ELR (cell line): ENCODE measurements at places on chromosomes 13 and 19.
A peak's percentile ranks its signal among the peaks of the same experiment; 100 is the strongest.

DNA sequence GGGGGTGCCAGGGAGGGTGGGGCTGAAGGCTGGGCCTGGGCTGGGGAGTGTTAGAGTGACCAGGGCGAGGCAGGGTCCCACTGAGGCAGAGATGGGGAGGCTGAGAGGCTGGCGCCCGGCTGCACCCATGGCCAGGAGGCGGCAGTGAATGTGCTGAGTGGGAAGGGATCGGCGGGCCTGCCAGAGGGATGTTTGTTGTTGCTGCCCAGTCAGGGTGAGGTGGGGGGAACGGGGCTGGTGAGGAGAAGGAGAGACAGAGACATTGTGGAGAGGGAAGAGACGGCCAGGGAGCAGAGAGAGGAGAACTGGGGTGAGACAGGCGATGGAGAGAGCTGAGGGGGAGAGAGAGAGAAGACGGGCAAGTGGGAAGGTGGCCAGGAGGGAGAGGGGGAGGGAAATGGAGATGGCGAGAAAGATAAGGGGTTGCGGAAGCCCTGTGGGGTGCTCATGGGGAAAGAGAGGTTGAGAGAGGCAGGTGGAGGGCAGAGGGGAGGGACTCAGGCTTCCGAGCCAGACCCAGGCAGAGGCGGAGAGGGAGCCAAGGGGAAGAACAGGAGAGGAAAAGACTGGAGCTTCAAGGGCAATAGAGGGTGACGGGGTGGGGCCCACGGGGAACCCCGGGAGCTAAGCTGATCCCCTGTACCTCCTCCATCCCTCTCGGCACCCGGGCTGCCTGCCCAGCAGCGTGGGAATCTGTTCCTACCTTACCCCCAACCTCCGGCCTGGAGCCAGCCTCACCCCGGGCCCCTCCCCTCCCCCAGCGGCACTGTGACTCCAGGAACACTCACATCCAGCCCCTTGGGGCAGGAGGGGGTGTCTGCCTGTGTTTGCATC lies 690 bp upstream of the B3GNT8 start:
- peak; percentile 24 for DNase-seq

DNA sequence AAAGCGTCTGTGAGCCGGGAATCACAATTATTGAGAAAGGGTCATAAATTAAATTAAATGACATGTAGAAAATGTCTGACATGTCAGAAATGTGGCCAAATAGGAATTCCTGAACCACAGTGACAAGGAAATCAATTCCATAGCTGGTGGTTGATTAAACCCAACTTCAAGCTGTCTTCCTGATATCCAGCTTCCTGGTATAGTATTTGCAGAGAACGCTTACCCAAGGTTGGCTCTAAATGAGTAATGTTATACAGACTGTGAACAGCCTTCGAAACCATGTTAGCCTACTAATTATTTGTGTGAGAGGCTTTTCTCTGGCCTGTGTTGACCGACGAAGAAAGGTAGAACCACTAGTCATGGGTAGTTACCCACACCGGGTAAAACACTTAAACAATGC lies 347.2 kb downstream of the RFC3 start:
- no peak for DNase-seq

GRCh38 chr13:20145521-20145920 lies 15.3 kb downstream of the GJA3 start:
- DNase-seq = no peak

DNA sequence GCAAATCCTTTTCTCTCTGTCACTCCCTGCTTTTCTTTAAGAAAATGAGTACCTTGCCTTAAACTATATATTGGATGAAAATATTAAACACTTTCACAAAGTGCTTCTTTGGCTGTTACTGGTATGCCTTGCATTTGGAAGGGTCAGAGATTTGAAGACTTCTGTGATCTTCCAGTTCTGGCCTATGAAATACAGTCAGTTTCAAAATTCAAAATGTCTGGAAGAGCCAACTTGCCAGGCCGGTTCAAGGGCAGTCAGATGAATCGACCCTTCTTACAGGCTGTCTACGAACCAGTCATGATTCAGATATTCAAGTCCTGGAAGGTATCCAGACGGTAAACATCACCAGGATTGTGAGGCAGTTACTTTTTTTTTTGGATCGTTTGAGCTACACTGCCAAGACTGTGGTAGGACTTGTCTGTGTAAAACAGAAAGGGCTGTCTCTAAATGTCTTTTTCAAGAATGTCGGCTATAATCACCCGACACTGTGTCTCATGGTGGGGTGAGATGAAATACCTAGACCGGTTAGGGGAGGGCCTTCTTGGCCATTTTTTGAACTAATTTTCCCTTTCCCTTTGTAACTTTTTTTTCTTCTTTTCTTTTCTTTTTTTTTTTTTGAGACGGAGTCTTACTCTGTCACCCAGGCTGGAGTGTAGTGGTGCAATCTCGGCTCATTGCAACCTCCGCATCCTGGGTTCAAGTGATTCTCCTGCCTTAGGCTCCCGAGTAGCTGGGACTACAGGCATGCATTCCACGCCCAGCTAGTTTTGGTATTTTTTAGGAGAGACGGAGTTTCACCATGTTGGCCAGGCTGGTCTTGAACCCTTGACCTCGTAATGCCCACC lies 11.2 kb downstream of the ACTN4 start:
- DNase-seq = peak; percentile 99

DNA sequence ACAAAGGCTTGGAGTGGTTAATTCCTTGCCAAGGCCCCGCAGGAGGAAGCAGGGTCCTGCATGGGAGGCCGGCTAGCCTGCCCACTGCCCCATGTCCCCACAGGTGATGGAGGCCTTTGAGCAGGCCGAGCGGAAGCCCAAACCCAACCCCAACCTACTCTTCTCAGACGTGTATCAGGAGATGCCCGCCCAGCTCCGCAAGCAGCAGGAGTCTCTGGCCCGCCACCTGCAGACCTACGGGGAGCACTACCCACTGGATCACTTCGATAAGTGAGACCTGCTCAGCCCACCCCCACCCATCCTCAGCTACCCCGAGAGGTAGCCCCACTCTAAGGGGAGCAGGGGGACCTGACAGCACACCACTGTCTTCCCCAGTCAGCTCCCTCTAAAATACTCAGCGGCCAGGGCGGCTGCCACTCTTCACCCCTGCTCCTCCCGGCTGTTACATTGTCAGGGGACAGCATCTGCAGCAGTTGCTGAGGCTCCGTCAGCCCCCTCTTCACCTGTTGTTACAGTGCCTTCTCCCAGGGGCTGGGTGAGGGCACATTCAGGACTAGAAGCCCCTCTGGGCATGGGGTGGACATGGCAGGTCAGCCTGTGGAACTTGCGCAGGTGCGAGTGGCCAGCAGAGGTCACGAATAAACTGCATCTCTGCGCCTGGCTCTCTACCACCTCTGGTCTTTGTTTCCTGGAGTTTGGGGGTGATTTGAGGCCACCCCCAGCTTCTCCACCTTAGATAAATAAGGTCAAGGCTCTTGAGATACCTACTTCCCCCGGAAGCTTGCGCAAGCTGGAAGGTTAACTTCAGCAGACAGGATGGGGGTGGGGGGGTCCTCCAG lies 2.6 kb downstream of the B3GNT8 start:
- DNase-seq = no peak

DNA sequence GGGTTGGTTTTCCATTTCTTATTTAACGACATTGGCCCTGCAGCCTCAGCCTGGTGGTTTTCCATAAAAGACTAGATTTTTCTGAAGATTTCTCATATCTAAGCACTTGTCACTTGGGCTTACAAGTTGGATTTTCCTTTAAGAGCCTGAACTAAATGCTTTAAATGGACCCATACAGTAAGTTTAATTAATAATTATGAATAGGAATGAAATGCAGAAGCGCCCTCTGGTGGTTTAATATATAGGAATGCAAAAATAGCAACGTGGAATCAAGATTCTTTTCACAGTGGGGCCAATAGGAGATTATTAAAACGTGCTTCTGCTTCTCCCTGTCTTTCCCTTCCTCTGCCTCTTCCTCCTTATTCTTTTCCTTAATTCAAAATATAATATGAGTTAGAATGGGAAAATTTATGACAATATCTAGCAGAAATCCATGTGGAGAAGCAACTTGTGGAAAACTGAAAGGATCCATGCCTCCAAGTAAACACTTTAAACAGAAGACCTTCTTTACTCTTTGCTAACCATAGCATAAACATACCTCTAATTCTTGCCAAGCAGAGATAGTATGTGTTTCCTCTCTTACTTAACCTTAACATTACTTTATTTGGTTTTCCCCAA lies 324.0 kb downstream of the GPC5 start:
- peak; percentile 36 for DNase-seq

DNA sequence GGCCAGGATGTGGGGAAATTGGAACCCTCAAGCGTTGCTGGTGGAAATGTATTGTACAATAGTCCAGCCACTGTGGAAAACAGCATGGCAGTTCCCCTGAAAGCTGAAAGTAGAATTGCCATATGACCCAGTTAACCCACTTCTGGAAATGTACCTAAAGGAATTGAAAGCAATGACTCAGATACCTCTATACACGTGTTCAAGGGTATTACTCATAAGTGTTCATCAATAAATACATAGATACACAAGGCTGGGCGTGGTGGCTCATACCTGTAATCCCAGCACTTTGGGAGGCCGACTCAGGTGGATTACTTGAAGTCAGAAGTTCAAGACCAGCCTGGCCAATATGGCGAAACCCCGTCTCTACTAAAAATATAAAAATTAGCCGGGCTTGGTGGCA lies 71.9 kb upstream of the IRS2 start:
- peak; percentile 26 for DNase-seq

DNA sequence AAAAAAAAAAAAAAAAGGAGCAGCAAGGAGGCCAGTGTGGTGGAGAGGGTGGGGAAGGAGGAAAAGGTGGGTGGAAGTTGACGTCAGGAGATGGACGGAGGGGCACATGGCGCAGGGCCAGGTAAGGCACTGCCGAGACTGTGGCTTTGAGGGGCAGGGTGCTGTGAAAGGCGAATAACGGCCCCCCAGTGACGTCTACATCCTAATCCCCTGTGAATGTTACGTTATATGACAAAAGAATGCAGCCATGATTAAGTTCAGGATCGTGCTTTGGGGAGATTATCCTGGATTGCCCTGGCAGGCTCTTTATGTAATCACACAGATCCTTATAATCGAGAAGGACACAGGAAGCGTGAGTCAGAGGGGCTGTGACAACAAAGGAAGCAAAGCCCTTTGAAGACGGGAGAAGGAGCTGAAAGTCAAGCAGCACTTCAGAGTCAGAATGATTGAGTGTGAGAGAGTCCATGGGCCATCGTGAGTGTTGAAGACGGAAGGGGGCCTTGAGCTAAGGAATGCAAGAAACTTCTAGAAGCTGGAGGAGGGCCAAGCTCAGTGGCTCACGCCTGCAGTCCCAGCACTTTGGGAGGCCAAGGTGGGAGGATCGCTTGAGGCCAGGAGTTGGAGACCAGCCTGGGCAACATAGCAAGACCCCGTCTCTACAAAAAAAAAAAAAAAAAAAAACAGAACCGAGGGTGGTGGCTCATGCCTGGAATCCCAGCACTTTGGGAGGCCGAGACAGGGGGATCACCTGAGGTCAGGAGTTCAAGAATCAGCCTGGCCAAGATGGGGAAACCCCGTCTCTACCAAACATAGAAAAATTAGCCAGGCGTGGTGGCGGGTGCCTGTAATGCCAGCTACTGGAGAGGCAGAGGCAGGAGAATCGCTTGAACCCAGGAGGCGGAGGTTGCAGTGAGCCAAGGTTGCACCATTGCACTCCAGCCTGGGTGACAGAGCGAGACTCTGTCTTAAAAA lies 13.8 kb upstream of the CEACAM16 start:
- DNase-seq = peak; percentile 92

GRCh38 chr13:38998739-38999138 lies 8.1 kb upstream of the STOML3 start:
- no peak for DNase-seq

- no peak for DNase-seq
Observed at GRCh38 chr19:35811317-35812219, 1.1 kb downstream of the PRODH2 start.

DNA sequence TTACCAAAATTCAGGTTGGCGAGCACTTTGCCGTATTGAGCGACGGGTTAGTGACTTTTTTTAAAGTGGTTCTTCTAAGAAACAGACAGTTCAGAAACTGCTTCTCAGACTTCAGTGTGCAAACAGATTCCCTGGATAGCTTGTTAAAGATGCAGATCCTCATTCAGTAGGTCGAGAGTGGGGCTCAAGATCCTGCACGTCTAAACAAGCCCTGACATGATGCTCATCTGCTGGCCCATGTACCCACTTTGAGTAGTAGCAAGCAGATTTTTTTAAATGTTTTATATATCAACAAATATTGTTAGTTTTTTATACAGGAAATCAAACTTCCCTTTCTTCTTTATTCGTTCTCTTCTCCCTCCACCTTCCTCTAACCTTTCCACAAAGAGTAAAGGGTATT lies 7.3 kb downstream of the METTL21C start:
- no peak for DNase-seq

GRCh38 chr13:101880581-101880980 lies 428.1 kb downstream of the ITGBL1 start:
- DNase-seq = no peak
